ENCODE measurements at places on chromosomes 7 and 10.

DNA sequence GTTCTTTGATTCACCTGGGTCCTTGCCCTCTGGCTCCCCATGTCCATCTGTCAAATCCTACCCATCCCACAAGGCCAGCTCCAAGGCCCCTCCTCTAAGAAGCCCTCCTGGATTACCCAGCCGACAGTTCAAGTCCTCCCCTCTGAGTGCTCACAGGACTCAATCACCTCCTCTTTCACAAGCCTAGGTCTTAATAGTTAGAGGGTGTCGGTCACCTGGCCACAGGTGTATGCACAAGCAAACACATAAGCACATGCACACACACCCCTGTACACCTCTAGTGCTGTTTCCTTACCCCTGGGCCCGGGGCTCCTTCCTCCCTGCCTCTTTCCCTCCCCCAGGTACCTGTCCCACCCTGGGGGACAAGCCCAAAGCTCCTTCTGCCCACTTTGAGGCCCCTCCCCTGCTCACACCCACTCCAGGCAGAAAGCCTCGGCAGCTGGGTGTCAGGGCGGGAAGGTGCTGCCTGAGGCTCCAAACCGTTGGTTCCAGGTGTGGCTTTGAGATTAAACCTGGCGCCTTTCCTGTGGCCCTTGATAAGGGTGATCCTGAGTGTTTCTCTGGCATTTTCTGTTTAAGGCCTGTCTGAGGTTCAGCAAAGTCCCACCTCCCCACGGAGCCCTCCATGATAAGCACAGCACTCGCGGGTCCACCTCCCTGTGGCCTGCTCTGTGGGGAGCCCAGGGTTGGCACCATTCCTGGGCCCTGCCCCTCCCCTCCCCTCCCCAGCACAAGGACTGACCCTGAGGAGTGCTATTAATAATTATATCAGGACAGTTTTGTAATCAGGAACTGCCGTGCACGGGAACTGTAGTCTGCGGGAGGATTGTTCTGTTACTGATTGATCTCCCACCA, 14.6 kb upstream of the AQP1 start:
- DNase-seq: no peak

GRCh38 chr7:77536017-77536412, 1.1 kb upstream of the PTPN12 start:
- DNase-seq: no peak

DNA sequence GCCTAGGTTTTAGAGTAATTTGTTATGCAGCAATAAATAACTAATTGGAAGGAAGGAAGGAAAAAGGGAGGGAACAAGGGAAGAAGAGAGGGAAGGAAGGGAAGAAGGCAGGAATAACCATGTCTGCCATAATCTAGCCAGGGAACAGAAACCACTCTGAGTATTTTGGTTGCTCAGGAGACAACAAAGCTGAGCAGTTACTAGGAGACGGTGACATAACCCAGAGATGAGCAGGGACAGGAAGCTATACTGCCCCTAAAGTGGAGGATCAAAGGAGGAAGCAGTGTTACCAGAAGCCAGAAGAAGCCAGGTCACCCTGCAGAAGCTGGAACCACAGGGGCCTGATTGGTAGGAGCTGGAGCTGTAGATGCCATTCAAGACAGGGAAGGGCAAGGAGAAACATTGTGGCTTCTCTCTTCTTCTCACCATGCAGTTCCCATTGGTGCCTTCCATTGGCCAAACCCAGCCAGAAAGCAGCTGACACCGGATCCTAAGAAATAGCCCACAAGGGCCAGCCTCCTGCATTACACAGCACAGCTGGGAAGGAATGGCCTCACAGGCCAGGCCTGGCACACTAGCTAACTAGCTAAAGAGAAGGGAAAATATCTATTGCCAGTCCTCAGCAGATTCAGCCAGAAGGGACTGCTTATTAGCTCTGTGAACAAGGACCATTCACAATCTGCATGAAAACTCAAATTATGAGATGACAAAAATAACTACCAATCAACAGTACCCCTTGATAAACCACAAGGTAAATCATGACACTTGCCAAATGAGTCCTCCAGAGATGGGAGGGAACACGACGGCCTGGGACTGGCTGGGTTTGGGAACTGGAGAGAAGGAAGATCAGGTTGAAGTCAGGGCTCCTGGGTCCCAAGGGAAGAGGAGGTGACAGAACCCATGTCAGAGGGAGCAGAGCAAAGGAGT, 184.5 kb upstream of the NFE2L3 start:
- no peak for DNase-seq

DNA sequence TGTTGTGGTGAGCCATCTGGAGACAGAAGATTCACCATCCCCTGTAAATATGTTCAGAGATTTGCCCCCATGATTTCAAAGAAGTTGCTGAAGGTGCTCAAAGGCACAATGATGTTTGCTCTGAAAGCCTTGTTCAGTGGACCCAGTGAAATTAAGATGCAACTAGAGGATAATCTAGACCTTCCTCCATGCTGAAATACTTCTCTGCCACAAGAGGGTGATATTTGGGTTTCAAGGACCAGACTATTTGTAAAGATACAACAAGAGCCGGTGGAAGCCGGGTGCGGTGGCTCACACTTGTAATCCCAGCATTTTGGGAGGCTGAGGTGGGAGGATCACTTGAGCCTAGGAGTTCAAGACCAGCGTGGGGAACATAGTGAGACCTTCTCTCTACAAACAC, 13.5 kb upstream of the MSRB2 start:
- no peak for DNase-seq

GRCh38 chr7:141071260-141071854, 2.5 kb upstream of the TMEM178B start:
- DNase-seq: peak; percentile 70

DNA sequence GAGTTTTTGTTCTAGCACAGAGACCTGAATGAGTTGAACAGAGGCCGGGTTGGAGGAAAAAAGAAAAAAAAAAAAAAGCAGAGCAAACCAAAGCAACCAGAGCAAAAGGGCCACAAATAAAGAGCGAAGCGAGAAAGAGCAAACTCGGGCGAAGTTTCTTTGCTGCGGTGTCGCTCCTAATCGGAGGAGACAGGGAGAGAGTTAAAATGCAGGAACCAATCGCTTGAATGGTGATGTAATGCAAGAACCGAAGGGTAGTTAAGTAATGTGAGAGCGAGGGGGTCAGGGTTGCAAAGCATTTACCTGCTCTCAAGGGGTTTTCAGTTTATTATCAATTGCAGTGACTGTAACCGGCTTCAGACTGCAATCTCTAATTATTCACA, 271.7 kb downstream of the TRIL start:
- peak; percentile 79 for DNase-seq

- peak; percentile 20 for DNase-seq
These were observed 61.0 kb upstream of the TMEM248 start for GRCh38 chr7:66859794-66860645.

- peak; percentile 15 for DNase-seq
These were observed 109.2 kb downstream of the DPY19L1 start for GRCh38 chr7:34928052-34928451.

GRCh38 chr7:23494009-23494408, 23.7 kb upstream of the IGF2BP3 start:
- DNase-seq: no peak

DNA sequence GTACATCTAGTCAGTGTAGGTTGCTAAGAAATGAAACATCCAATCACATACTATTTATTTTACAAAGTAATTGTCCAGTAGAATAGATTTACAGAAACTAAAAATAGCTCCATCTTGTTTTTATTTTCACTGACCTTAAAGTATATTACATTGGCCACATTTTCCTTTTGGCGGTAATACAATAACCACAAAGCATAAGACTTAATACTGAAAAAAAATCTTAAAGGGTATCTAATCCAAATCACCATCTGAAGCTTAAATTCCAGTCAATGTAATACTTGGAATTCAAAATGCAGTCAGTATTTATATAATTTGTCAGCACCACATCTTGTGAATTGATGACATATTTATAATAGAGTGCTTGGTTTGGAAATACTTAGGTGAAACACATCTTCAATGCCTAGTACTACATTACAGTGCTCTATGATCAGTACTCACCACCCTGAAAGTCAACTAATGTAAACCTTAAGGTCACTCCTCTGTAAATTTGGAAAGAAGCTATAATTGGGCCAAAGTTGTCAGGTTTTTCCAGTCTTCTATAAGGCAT, 8.9 kb downstream of the ANKMY2 start:
- peak; percentile 53 for DNase-seq

DNA sequence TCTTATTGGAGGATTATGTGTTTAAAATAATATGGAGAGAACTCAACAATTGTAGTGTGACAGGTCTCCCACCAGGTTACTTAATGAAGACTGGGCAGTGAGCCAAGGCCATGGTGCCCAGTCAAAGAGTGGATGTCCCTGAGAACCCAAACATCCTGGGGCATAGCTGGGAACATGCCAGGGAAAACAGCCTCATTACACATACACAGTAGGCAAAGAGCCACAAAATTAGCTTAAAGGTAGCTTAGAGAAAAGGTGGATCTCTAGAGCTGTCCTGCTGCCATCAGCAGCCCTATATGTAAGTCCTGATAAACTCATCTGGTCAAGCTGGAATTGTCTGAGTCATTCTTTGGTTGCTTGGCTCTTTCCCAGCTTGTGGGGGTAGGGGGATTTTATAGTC, 287.8 kb downstream of the PHF14 start:
- DNase-seq: peak; percentile 87

GRCh38 chr7:49937608-49938007, 155.4 kb downstream of the ZPBP start:
- no peak for DNase-seq

- peak; percentile 81 for DNase-seq
These were observed 239.1 kb downstream of the PHF14 start for GRCh38 chr7:11212816-11213215.

DNA sequence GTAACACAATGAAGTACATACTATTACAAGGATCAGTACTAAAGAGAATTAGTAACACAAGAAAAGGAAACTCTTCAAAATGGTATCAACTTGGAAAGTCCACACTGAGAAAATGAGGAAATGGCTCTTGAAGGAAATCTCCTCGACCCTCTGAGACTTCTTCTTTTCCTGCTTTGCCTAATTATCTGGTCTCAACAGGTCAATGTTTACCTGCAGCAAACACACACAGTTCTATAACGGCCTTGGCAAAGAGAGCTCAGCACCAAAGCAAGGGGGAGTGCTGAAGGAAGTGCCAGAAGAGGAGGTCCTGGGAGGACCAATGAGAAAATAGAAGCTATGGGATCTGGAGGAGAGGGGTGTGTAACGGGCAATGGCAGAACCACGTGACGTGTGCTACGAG, 21.9 kb downstream of the CHCHD3 start:
- no peak for DNase-seq

- DNase-seq: no peak
These were observed 1.2 kb downstream of the ZNF33B start for GRCh38 chr10:42637142-42637541.

GRCh38 chr7:8433477-8434289, at the start of gene NXPH1:
Gene NXPH1, plus strand, starts transcription at chr7:8433609.
- peak; percentile 3 for DNase-seq

DNA sequence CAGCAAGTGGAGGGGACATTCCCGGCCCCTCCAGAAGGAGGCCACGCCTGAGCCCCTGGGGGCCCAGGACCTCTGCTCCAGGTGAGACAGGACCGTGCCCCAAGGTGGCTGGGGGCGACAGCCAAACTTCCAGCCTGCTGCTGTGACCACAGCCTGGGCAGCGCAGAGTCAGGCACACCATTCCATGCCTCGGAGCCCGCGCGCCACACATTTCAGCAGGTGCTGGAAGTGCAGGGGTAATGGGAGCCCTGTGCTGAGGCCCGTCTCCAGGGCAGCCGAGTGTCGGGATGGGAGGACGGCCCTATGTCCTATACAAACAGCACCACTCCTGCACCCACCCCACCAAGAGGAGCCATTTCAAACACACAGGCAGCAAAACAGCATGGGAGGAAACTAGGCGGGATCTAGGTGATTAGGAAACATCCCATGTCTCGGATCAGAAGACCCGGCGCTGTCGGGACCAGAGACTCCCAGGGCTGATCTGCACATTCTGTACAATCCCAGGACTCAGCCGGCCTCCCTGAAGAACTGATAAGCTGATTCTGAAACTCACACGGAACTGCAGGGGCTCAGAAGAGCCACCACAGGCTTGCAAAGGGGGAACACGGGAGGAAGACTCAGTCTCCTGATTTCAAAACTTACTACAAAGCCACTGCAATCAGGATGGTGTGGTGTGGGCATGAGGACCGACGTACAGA, 272.3 kb downstream of the ELFN1 start:
- no peak for DNase-seq

- no peak for DNase-seq
These were observed 74.6 kb downstream of the CUL1 start for GRCh38 chr7:148773334-148773733.

DNA sequence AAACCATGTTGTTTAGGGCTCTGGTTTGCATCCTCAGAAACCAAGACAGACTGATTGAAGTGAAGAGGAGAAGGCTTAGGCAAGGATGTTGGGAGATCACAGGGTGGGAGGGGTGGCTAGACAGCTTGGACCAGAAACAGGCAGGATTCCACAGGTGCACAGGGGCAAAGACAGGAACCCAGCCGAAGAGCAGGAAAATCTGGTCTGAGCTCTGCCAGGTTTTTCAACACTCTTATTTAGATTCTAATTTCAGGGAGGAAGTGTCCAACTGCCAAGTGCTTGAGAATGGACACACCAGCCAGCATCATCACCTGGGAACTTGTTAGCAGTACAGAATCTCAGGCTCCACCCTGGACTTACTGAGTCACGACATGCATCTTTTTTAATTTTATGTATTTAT, 93.8 kb downstream of the MARCHF5 start:
- DNase-seq: no peak

GRCh38 chr7:11831156-11831735, 752 bp downstream of the THSD7A start:
- DNase-seq: peak; percentile 40

DNA sequence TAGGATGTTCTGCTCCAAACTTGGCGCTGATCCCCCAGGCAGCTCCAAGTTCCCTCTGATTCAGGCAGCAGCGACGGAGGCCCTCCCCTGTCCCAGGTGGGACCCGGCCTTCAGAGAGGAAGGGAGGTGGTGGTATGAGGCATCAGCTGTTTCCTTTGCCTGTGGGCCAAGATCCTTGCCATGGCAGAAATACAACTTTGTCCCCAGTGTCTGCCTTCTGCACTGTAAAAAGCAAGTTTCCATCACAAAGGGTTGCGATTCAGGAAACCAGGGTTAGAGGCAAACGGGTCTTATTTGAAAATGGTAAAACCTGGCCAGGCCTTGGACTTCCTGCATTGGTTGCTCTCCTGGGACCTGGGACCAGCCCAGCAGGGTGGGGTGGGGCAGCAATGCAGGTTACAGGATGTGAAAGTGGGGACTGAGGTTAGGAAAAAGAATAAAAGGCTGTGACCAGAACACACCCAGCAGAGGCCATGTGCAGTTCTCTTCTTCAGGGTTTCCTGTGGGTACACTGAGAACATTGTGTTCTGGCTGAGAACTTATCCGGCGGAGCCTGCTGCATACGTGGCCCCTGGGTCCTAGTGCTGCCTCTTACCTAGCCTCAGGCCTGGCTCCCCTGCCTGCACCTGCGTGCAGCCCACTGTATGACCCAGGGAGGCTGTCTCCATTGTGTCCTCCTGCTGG, 25.1 kb upstream of the DDIT4 start:
- no peak for DNase-seq

- no peak for DNase-seq
These were observed 3.3 kb upstream of the FAS start for GRCh38 chr10:88987243-88987725.
